Thymus (tissue), 14 donors: ENCODE measurements at places on chromosomes 16 and 17. TPM values are rescaled to one million over a fixed set of nuclear protein-coding genes. Genes with fewer than 3 reads are reported as not detected.

CCL4 gene
- 7.3 TPM for total RNA-seq

- H3K27ac ChIP-seq: no peak overlapping the region
- peaks cover 15% of the 10 kb centered on the region for H3K27me3 ChIP-seq
- no peak overlapping the region for H3K4me3 ChIP-seq
- no peaks in the 10 kb centered on the region for H3K4me1 ChIP-seq
- no peak for DNase-seq
Measured at GRCh38 chr17:43935204-43935925, 6.9 kb downstream of the PPY start.

ZNF205 gene
- total RNA-seq: 4.6 TPM

DNA sequence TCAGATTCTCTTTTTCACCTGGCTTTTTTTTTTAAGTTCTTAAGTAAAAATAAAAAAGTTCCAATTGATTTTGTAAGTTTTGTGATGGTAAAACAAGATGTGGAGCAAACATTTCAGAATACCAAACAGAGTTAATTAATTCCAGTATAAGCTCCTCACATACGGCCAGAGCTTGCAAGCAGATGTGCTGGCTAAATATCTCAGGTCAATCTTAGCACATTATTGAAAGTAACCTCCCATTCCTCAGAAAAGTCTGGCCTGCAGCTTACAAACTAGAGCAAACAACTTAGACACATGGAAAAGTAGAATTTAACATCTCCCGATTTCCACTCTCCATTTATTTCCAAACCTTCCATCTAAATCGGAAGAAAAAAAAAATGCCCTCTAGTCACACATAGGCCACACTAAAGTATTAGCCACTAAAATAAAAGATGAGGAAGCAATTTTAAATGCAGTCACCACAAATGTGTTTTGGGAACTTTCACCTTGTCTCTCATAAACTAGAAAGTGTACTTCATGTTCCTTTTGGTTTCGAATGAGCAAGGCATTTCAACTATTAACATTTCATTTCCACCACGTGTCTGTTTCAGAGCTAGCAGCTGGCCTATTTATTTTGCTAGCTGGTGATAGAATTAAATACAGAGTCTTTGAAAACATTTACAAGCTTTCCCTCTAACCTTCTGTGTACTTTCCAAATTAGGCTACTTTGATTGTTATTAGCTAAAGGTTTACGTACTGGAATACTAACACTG is 143.3 kb downstream of the STX8 start:
- no peak overlapping the region for H3K4me3 ChIP-seq
- H3K36me3 ChIP-seq: no peaks in the 10 kb centered on the region
- no peaks in the 10 kb centered on the region for H3K27me3 ChIP-seq
- no peak overlapping the region for H3K27ac ChIP-seq
- H3K4me1 ChIP-seq: no peaks in the 10 kb centered on the region
- peak; percentile 15 for DNase-seq

DNA sequence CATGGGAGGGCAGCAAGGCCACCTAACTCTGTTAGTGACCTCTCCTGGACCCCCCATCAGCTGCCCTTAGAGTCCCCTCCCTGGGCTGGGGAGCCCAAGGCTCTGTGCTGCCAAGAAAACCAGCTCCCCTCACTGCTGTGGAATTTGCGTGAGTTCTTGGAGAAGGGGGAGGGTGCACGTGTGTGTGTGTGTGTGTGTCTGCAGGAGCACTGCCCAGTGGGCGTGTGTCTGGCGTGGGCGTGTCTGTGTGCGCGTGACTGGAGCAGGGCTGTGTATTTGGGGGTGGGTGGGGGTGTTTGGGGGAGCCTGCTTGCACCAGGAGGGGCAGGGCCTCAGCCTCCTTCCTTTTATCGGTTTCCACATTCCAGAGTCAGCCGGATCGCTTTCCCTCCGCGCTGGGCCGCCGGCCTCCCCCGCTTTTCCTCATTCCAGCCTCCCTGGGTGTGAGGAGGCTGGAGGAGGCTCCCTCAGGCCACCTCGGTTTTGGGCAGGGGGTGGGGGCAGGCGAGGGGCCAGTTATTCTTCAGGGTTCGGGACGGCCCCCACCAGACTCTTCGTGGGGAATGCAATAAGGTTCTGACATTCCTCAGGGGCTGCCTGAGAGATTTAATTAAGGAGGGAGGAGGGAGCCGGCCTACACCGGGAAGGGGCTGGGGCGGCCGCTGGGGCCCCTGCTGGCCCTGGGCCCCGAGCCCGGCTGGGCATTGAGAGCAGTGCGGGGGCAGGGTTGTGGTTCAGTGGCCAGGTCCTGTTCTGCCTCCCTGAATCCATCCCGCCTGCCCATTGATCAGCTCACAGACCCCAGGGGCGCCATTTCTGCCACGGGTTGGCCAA is 2.5 kb downstream of the VASN start:
- H3K4me1 ChIP-seq: peaks cover 10% of the 10 kb centered on the region
- H3K36me3 ChIP-seq: no peaks in the 10 kb centered on the region
- no peak overlapping the region for H3K27ac ChIP-seq
- DNase-seq: no peak
- no peak overlapping the region for H3K4me3 ChIP-seq

DNA sequence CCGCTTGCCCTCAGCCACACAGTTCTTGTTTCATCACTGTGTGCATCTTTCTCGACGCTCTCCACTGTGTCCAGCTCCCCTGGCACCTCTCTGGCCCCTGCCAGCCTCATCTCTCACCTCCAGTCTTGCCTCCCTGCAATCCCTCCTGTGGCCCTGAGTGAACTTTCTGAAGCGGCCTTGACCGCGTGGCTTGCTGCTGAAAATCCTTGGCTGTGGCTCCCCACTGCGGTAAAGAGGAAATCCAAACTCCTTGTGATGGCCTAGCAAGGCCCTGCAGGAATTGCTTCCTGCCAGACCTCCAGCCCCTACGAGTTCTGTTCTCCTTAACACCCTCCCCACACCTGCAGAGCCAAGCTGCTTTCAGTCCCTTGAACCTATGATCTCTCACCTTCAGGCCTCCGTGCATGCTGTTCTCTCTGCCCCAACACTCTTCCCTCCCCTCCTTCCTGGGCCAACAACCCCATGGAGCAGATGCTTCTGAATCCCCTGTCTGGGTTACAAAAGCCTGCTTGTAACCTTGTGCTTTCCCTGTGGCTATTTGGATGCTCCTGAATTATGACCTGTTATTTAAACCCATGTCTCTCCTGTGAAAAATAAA is 33.6 kb upstream of the BRD7 start:
- no peak overlapping the region for H3K27ac ChIP-seq
- no peaks in the 10 kb centered on the region for H3K27me3 ChIP-seq
- no peaks in the 10 kb centered on the region for H3K36me3 ChIP-seq
- no peaks in the 10 kb centered on the region for H3K4me1 ChIP-seq
- no peak for DNase-seq

GRCh38 chr16:83615953-83616350 is 191.8 kb upstream of the HSBP1 start:
- H3K27me3 ChIP-seq: no peaks in the 10 kb centered on the region
- H3K36me3 ChIP-seq: no peaks in the 10 kb centered on the region
- H3K27ac ChIP-seq: no peak overlapping the region
- H3K4me3 ChIP-seq: no peak overlapping the region
- no peak for DNase-seq
- H3K4me1 ChIP-seq: no peaks in the 10 kb centered on the region

DNA sequence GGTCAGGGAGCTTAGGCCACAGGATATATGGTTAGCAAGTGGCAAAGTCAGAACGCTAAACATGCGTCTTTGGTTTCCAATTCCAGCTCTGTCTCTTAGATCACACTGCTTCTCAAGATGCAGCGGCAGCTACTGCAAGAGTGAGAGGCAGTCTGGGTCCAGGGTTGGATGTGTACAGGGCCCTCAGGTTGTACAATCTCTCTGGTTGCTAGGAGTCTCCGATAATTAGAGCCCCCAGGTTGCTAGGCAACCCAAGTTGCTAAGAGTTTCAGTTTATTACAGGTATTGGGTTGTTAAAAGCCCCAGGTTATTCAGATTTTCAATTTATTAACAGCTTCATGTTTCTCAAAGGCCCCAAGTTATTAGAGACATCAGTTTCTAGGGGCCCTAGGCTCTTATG is 15.5 kb upstream of the SPACA3 start:
- no peak overlapping the region for H3K4me3 ChIP-seq
- no peaks in the 10 kb centered on the region for H3K36me3 ChIP-seq
- no peaks in the 10 kb centered on the region for H3K4me1 ChIP-seq
- no peak for DNase-seq
- no peaks in the 10 kb centered on the region for H3K27me3 ChIP-seq
- no peak overlapping the region for H3K27ac ChIP-seq

GRCh38 chr16:57513371-57514102 is 22.8 kb downstream of the CCDC102A start:
- no peaks in the 10 kb centered on the region for H3K27me3 ChIP-seq
- no peak overlapping the region for H3K4me3 ChIP-seq
- no peak overlapping the region for H3K27ac ChIP-seq
- H3K36me3 ChIP-seq: peaks cover 31% of the 10 kb centered on the region

DNA sequence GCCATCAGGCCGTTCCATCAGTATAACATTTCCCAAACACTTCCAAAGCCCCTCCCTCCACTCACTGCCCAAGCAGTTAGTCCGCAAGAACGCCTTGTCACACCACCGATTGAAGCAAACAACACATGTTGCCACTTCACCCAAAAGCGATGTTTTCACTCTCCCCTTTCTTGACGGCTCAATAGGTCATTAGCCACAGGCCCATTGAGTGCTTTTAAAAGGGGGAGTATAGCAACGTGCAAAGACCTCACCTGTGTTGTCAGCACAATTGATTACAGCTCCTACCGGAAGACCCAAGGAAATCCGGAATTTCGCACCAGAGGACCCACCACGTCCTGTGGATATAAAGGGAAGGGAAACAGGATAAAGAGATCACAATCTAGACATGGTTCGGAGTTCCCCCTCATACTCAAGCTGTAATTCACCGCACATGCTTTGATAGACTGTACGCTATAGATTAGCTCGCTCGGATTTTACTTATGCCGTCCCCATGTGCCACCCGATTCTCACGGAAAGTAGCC is 690 bp downstream of the RPL23 start:
- no peak for DNase-seq
- peak overlapping the region; percentile 96 for H3K4me3 ChIP-seq
- peak overlapping the region; percentile 100 for H3K27ac ChIP-seq
- peaks cover 13% of the 10 kb centered on the region for H3K4me1 ChIP-seq
- no peaks in the 10 kb centered on the region for H3K27me3 ChIP-seq

DNA sequence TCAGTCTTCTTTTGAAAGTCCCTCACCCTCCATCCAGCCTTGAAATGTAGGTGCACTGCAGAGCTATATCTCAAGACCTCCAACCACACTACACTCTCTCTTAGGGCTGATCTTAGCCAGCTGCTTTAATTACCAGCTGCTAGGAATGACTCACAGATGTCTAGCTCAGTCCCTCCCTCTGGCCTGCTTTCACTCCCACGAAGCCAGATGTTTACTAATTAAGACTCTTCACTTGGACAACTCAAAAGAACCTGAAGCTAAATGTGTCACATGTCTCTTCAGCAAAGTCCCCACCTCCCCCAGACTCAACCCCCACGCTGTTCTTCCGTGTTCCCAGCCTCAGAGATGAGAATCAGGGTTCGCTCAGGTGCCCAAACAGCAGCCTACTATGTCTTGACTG is 2.6 kb downstream of the GTF3C1 start:
- H3K36me3 ChIP-seq: peaks cover 29% of the 10 kb centered on the region
- no peaks in the 10 kb centered on the region for H3K27me3 ChIP-seq
- H3K4me3 ChIP-seq: no peak overlapping the region
- no peak overlapping the region for H3K27ac ChIP-seq
- peaks cover 14% of the 10 kb centered on the region for H3K4me1 ChIP-seq
- peak; percentile 12 for DNase-seq

SLC35G6 gene
- total RNA-seq: not detected

GRCh38 chr17:65055280-65055707 is 1.2 kb downstream of the GNA13 start:
- H3K27ac ChIP-seq: peak overlapping the region; percentile 87
- H3K4me1 ChIP-seq: peaks cover 27% of the 10 kb centered on the region
- no peaks in the 10 kb centered on the region for H3K27me3 ChIP-seq
- peaks cover 37% of the 10 kb centered on the region for H3K36me3 ChIP-seq
- H3K4me3 ChIP-seq: peak overlapping the region; percentile 97

GRCh38 chr17:41406205-41406604 is 8.8 kb upstream of the KRT31 start:
- no peaks in the 10 kb centered on the region for H3K27me3 ChIP-seq
- no peak overlapping the region for H3K4me3 ChIP-seq
- no peaks in the 10 kb centered on the region for H3K4me1 ChIP-seq
- H3K36me3 ChIP-seq: no peaks in the 10 kb centered on the region

DNA sequence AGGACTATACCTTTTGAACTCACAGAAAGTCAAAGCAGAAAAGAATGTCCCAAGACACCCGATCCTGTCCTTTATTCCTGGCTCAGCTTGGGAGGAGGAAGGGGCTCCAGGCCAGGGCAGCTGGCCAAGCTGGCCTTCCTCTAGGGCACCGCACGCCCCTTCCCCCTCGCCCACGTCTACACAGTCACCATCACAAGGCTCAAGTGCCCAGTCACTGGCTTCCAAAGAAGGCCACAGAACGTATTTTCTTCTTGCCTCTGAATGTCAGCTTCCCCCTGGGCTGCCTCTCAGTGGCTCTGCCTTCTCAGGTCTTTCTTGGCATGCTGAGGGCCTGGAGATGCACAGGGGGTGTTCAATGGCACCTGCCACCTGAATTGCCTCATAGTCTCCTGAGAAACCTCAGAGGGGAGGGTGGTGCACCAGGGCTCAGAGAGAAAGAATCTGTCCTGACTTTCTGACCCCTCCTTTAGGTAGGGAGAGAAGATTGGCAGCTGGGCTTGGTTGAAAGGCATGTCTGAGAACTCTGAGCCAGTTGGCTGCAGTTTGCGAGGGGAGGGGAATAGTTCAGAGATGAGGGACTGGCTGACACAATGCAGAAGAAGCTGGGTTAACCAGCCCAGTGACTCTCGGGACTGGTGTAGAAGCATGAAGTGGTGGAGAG is 2.1 kb downstream of the DHRS11 start:
- peaks cover 14% of the 10 kb centered on the region for H3K36me3 ChIP-seq
- H3K4me3 ChIP-seq: no peak overlapping the region
- H3K27ac ChIP-seq: no peak overlapping the region
- H3K27me3 ChIP-seq: peaks cover 12% of the 10 kb centered on the region
- no peak for DNase-seq

GRCh38 chr17:45132572-45133463 is 503 bp upstream of the PLCD3 start:
- peak overlapping the region; percentile 92 for H3K4me3 ChIP-seq
- H3K4me1 ChIP-seq: peaks cover 35% of the 10 kb centered on the region
- H3K27ac ChIP-seq: peak overlapping the region; percentile 78
- H3K36me3 ChIP-seq: no peaks in the 10 kb centered on the region
- peak; percentile 60 for DNase-seq

DNA sequence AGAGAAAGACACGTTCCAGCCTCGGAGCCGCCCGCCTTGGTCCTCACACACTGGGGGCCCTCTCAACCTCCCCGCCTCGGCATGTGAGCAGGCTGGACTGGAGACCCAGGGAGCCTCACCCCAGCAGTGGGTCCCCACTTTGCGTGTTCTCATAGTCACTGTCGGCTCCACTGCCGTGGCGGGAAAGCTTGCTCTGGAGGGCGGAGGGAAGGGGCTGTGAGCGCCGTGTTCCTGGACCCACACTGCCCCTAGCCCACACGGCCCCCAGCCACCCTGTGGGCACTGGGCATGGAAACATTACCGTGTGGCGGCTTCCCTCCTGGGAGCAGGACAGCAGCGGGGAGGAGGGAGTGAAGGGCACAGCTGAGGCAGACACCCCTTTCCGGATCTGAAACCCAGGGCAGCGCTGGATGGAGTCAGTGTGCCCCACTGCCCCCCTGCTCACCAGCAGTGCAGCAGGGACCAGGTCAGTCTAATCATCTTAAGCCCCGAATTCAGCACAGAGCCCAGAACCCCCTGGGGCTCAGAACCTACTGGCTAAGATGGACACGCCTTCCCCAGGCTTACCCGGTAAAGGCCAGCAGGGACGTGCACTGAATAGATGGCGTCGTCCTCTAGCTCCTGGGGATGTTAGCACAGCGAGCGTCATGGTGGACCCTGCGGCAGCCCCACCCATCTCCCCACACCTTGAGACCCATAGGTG is 7.2 kb downstream of the TP53I13 start:
- H3K4me3 ChIP-seq: no peak overlapping the region
- no peak overlapping the region for H3K27ac ChIP-seq
- no peak for DNase-seq
- peaks cover 14% of the 10 kb centered on the region for H3K4me1 ChIP-seq
- H3K36me3 ChIP-seq: peaks cover 66% of the 10 kb centered on the region
